Right cardiac atrium (tissue), 5 donors: ENCODE measurements at places on chromosomes 2 and 18. TPM values are rescaled to one million over a fixed set of nuclear protein-coding genes. Genes with fewer than 3 reads are reported as not detected.

The CYP1B1 gene
- total RNA-seq = 46.5 TPM

The SERPINB7 gene
- total RNA-seq = not detected

GRCh38 chr2:26573241-26573925 is 67.8 kb downstream of the CIB4 start:
- no peak for DNase-seq

The GAD1 gene
- not detected for total RNA-seq
